ENCODE measurements at places on chromosomes 7 and 10.

DNA sequence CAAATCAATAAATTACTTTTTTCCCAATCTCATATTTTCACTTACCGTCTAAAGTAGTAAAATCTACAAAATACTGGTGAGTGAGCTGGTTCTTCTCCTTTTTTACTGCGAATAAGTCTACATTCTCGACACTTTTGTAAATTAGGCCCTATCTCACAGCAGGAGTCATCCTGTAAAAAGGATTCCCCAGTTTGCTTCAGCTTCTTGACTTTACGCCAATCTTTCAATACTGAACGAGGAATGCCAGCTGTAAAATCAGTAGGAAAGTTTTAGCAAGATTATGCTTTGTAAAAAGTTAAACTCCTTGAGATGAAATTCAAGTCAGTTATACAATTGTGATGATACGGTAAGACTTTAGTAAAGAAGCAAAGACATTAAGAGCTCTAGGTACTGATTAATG lies 67.3 kb downstream of the NRBF2 start:
- DNase-seq: no peak

DNA sequence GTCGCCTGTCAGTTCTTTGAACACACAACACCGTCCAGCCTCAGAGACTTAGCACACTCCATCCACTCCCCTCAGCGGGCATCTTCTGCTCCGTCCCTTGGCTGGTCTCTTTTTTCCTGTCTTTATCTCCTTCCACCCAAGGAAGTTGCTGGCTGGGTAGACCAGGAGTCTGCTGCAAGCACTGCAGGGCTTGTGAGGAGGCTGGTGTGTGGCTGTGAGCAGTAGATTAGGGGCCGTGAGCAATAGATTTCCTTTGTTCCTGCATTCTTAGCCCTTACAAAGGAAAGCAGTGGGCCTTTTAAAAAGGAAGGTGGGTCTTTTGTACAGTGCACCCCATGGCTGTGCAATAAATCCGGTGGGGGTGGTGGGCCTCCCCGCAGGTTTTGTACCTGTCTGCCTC lies 100.3 kb upstream of the BTBD16 start:
- DNase-seq: no peak

DNA sequence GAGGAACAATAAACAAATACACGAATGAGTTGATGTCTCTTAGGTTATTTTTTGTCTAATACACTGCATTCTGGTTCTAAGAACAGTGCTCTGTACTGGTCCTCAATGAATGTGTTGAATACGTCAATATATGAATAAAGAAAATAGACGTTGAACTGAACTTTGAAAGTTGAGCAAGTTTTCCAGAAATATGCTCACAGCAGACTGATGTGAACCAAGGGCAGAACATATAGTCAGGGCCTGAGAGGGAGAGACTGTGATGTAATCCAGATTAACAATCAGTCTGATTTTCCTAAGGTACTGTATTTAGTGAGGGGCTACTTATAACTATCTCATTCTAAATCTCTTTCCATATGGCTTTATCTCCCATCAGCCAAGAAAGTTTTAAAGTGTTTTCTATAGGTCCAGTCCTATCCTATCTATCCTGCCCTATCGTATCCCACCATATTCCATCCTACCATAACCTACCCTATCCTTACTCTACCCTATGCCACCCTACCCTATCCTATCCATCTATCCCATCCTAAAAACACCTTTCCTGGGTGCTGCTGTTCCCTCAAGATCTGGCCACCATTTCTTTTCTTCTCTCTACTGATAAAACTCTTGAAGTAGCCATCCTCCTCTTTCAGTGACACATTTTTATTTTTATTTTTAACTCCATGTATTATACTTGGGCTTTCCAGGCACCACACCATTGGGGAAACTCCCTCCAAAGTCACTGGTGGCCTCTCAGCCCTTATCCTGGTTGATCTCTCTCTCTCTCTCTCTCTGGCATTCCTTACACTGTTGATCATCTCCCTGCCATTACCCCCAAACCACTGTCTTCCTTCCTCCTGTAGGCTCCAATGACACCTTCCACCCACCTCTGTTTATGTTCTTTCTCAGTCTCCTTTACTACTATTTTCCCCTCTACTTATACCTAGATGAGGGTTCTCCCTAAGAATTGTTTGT lies 212.3 kb upstream of the SLC26A5 start:
- DNase-seq: no peak

DNA sequence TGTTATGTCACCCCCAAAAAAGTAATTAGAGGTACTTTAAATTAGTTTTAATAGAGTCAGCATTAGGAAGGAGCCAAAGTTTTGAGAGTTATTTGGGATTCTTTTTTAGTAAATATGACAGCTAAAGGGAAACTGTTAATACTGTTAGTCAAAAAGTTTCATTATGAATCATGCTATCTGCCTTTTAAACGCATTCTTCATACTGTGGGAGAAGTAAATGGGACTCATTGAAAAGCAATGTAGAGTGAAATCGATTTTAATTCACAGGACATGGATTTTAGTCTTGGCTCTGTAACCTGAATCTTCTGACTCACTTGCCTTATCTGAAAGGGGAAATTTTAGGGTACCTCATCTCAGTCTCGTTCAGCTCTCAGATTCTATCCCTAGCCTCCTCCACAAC lies 105.1 kb downstream of the AASS start:
- no peak for DNase-seq

GRCh38 chr10:117782276-117782675 lies 239.7 kb downstream of the EMX2 start:
- DNase-seq: no peak

GRCh38 chr10:18056583-18056982 lies 83.6 kb upstream of the CACNB2 start:
- no peak for DNase-seq

DNA sequence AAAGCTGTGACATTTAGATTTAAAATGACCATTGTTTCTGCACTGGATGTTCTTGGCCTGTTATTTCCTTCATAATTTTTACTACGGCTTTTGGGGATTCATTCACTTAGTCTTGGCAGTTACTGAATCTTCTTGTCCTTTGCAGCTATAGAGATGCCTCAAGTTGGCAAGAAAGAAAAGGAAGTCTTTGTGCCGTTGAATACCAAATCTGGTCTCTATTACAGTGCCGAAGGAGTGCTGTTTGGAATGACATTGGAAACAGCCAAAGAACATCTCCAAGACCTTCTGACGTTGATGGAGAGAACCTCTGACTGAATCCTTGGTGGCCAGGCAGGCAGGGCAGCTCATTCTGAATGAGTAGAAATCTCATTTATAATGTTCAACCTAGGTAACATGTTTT lies 54.3 kb upstream of the NRP1 start:
- no peak for DNase-seq

GRCh38 chr7:7642081-7642480 lies 1.5 kb downstream of the UMAD1 start:
- DNase-seq: no peak

GRCh38 chr10:34626158-34626880 lies 188.8 kb downstream of the PARD3 start:
- no peak for DNase-seq

DNA sequence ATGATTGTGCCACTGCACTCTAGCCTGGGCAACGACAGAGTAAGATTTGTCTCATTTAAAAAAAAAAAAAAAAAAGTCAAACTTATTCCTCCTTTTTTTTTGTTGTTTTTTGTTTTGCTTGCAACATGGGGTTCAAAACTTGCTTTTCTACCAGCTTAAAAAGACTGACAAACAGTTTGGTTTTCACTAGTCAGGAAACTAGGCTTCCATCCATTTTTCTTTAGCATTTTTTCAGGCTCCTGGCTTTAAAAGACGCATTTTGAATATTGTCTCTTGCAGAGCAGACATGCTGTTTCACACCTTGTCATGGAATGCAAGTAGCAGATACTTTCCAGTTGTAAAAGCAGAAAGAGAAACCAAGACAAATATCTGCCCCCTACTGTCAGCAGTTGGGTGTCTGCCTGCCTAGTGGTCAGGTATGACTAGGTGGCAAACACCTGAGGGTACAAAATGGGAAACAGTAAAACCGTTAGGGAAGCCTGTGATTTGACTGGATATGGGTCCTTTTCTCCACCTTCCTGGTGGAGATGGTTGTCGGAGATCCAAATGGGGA lies 139.9 kb downstream of the CCDC71L start:
- no peak for DNase-seq

DNA sequence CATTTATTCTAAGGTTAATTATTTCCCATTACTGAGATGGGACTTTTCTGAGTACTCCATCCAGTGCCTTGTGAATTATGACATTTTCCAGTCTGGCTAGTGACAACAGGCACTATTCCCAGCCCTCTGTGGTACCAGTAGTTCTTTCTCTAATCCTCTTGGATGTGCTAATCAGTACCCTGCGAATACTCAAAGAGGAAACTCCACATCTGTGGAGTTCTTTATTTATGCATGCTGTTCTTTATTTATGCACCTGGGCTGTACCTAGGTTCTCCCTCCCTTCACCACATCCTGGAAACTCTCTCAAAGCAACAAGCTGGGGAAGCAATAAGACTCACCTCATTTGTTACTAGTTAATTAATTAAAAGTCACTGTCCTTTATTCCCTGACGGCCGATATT lies 83.5 kb downstream of the TSPAN12 start:
- no peak for DNase-seq

- DNase-seq: no peak
Measured at GRCh38 chr10:75613685-75614504, 182.5 kb downstream of the LRMDA start.

GRCh38 chr7:29989257-29989995 lies at the start of gene SCRN1:
Gene SCRN1, minus strand, starts transcription at chr7:29989801. Its CDS starts 20,734 bp downstream, at chr7:29969067.
- DNase-seq: peak; percentile 89

GRCh38 chr7:978416-979091 lies 3.2 kb upstream of the COX19 start:
- DNase-seq: no peak

GRCh38 chr10:72659694-72660093 lies 32.2 kb upstream of the MCU start:
- DNase-seq: no peak

- no peak for DNase-seq
Measured at GRCh38 chr7:139648391-139648861, 124.9 kb downstream of the CLEC2L start.

DNA sequence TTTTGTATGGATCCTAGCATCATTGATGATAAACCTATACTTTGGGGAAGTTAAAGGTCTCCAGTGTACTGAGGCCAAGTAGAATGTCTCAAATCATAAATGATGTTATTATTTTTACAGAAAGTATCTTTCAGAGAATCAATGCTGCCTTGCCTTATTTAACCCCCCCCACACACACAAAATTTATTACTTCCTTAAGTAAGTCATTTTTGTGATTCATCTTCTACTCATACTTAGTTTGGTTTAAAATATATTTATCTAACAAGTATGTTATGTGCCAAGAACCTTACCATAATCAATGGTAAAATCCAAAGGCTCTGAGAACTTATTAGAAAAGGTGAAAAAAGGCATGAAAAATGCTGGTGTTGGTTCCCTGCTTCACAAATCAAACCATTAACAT lies 18.8 kb upstream of the CLDN12 start:
- no peak for DNase-seq

DNA sequence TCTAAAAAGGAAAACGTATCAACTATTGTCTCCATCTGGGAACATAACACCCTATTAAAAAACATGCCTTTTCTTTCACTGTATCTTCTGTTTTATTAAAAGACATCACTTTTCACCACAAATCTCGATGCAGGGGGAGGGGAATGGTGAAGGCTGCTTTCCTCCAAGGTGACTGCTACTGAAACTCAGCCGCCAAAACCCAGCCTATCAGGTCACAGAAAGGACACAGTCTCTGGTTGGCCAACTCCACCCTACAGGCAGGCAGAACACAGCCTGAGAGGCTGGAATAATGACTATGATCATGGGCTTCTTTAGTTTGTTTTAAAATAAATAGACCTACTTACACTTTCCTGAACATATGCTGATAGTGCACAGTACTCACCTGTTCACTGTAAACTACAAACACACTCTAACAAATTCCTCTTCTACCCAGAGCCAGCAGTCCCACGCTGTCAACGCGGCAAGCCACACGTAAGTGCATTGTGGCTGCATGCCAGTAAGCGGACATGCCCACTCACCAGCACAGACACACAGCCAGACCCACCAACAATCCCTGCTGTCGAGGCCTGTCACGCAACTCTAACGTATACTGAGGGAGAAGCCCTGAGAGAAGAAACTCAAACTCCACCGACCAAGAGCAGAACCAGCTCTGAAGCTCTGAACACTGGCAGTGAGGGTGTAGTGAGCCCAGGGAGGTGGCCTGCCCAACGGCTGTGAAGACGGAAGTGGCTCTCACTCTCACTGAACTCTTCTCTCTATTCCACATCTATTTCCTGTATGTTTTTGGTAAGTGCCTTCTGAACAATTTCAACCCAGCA lies 41.8 kb downstream of the NCAPG2 start:
- no peak for DNase-seq

GRCh38 chr7:29488977-29489376 lies 74.7 kb upstream of the PRR15 start:
- DNase-seq: no peak

DNA sequence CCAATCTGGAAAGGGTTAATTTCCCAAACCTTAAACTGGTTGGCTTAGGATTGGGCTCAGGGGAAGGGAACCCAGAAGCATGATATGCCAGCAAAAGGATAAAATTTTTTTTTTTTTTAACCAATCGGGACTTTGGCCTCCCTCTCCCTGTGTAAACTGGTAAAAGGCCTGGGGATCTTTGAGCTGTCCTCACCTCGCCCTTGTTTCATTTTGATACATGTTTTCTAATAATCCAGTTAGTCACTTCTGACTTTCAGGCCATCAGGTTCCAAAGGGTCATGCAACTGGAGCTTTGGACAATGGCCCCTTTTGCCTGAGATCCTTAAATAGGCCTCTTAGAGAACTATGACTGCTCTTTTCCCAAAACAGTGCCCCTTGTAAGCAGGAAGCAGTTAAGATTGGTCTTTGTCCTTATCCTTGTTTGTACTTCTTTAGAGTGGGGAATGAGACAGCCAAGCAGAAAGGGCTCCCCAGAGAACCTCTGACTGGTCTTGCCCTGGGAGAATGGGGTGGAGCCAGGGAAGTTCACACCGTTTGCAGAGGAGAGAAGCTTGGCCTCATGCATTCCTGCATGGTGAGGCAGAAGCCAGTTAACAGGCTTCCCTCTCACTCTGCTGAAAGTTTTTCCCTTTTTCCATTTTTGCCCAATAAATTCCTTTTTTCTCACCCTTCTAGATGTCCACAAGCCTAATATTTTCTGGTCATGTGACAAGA lies 424.2 kb upstream of the CNTNAP2 start:
- DNase-seq: no peak

DNA sequence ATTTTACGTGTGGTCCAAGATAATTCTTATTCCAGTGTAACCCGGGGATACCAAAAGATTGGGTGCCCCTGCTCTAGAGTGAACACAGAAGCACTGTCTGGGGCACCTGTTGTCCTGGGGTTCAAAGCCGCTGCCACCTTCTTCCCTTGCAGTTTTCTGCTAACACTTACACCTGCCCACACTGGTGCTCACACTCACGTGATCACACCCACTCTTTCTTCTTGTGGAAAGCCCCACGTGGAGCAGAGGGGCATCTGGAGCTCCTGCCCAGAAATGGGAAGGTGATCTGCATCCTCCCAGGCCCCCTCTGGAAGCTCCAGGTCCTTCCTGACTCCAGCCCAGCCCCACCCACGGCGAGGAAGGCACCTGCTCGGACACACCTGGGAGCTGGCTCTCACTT lies 42.9 kb downstream of the PTPRN2 start:
- no peak for DNase-seq

Data from D341Med (cell line).